Activated T-helper 1 cell treated with anti-CD3 and anti-CD28 coated beads, Interleukin-2, amount 50 U/mL, for 16 hours (primary cell): ENCODE measurements at places on chromosomes 2 and 18.

DNA sequence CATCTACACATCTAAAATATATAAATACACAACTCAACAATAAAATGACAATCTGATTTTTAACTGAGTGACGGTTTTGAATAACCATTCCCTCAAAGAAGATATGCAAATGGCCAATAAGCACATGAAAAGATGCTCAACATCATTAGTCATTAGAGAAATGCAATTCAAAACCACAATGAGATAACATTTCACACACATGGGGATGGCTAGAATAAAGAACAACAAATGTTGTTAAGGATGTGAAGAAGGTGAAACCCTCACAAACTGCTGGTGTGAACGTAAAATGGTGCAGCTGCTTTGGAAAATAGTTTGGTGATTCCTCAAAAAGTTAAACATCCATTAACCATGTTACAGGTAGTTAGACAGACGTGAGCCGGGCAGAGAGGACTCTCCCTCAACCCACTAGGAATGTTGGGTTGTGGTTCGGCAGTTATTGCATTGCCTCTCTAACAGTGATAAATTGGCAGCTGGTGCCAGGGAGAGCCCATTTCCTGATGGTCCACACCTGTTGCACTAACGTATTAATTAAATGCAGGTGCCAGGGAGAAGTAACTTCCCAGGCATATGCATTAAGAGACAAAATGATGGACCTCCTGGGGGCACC, 22.3 kb upstream of the DUSP2 start:
- DNase-seq, result no peak

DNA sequence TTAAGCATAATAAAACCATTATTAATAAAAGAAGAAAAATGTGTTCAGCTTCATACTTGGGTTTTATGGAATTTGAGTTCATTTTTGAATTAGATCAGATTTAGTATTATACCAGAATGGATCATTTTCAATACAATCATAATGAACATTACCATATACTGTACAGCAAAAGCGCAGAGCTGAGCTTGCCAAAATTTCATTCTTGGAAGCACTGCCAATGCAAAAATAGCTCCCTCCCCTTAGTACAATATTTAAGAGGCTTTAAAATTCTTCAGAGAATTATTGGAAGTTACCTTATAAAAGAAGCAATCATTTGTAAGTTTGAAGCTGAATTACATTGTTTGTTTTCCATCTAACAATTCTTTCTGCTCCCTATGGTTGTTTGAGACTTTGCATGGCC, 938.1 kb upstream of the SLC39A10 start:
- DNase-seq, result no peak

- no peak for DNase-seq
Observed at GRCh38 chr2:55422876-55423665, 3.4 kb upstream of the CCDC88A start.

DNA sequence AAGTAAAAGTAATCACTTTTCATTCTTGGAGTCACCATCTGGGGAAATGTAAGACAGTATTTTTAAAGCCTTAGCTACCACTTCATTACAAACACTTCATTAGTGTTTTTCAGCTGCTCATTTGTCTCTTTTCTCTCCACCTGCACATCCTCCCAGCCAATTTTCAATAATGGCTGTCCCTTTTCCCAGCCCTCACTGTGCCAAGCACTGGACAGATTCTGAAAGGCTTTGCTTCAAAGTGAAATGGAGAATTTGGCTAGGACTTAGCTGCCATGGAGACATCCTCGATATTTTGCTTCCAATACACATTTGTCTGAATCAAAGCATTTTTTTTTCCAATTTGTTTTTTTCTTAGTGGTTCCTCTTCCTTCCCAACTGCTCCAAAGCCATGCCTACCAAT, 272.4 kb upstream of the NRXN1 start:
- DNase-seq, result no peak
